ENCODE measurements at places on chromosomes 2 and 18.

GRCh38 chr2:175687465-175687864 lies 314.6 kb downstream of the LNPK start:
- no peak for DNase-seq

DNA sequence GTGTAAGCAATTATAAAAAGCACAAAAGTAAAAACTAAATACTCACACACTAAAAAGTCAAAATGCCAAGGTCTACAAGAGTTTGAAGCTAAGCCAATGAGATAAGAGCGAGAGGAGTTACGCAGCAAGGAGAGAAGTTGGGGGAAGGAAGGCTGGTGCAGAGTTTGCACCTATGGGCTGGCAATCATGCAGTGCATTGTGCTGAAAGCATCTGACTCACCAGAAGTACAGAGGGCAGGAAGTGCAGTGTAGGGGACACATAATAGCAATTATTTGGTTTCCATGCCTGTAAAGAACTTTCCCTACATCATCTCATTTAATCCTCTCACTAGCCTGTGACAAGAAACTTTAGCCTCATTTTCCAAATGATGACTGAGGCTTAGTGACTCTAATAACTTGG lies 142.7 kb upstream of the KYNU start:
- DNase-seq = no peak

GRCh38 chr2:33489835-33490431 lies 13.5 kb downstream of the RASGRP3 start:
- no peak for DNase-seq

GRCh38 chr2:23485841-23486683 lies 101.1 kb downstream of the KLHL29 start:
- no peak for DNase-seq

DNA sequence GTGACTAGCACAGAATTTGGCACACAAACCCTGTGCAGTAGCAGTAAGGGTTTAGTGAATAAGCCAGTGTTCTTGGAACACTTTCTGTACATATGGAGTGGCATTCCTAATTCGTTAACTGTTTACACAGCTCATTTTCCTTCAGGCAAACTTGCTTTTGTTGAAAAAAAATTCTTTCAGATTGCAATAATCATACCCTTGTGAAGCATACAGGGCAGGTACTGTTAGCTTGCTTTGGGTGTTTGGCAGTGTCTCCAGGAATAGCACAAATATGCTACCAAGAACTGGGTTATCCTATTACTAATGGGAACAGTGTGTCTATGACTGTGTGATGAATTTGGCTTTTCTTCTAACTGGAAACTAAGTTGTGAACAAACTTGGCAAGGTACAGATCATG lies 33.4 kb downstream of the UGP2 start:
- DNase-seq = no peak

GRCh38 chr18:8561123-8561910 lies 47.9 kb upstream of the RAB12 start:
- DNase-seq = no peak

DNA sequence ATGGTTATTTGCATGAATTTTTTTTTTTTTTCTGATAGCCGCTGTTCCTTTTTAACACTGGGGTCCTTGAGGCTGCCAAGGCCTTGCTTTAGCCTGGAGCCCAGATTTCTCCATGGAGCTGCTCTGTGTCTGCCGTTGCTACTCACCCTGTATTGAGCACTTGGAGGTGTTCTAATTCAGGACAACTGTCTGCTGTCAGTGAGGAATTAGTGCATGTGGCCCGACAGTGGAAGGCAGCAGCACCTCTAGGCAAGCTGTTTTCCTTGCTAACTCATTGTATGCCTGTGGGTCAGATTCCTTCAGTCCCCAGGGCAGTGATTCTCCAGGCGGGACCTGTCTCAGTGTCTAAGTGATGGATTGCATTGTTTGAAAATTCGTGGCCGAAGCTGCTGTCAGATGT lies 147.7 kb upstream of the DPP10 start:
- no peak for DNase-seq

- DNase-seq = no peak
Observed at GRCh38 chr2:17302281-17302680, 216.0 kb downstream of the RAD51AP2 start.

- no peak for DNase-seq
Observed at GRCh38 chr18:54845787-54846186, 17.5 kb downstream of the RAB27B start.

- DNase-seq = no peak
Observed at GRCh38 chr18:32476106-32476505, 5.4 kb upstream of the GAREM1 start.

DNA sequence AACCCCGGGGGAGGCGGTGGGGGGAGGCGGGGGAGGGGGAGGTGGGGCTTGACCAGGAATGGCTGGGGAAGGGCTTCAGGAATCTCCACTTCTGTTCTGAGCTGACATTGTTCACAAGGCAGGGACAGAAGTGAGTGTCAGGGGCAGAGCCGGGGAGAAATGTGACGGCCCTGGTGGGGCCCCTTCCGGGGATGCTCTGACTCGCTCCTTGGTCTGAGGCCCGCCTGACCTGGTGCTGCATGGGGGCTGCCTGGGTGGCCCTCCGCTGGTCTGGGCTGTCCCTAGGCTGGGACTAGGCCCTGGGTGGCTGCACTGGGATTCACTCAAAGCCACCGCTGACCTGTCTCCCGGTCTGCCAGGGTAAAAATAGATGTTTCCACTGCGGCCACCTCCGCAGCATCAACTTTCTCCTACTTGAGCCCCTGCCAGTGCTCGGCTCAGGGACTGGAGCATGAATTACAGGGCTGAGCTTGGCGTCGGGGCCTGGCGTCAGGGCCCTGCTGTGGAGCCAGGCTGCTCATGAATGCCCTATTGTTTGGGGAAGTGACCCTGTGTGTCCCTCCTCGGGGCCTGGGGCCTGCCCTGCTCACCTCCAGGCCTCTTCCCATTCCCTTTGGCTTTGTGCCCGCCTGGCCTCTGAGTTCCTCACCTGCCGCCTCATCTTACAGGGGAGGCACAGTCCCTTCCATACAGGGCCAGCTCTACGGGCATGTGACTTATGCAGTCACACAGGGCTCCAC lies 247.5 kb downstream of the DYSF start:
- no peak for DNase-seq

GRCh38 chr2:36322108-36322507 lies 33.5 kb upstream of the CRIM1 start:
- DNase-seq = no peak
